ENCODE measurements at places on chromosomes 3 and 15.

- no peak for DNase-seq
Measured at GRCh38 chr15:88779944-88780343, 23.3 kb upstream of the ACAN start.

DNA sequence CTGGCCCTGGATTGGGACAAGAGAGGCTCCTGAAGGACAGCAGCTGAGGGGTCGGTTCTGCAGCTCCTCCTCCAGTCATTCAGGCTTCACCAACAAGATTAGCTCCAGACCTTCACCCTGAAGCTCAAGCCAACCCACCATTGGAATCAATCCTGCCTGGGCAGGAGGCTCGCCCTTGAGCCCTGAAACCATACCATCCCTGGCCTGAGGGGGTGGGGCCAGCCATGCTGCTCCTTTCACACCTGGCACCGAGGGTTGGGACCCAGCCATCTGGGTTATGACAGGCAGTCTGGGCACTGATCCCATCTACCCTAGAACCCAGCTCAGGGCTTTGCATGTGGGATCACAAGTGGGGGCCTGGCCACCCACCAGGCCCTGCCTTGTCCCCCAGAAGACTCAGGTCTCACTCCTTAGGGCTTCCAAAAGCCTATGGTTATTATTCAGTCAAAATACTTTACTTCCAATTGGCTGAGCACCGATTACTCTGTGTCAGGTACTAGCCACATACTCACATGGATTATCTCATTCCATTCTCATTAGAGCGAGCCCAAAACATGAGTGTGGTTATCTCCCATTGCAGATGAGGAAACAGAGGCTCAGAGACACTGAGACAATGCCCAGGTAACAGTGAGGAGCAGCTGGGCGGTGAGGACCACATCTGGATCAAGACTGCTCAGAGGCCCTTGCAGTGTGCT, 3.1 kb downstream of the ABHD14B start:
- no peak for DNase-seq

DNA sequence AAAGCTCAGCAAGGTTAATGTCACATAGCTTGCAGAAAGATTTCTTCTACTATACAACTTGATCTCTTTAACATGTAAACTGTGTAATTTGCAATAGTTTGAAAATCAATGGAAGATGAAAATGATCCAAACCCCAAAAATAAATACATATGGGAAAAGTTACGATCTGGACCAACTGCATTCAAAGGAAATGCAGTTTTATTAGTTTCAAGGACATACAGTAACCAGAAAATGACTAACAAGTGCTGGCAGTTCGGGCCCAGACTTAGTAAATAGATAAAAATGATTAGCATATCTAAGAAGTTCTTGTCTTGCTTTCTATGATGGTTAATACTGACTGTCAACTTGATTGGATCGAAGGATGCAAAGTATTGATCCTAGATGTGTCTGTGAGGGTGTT, 37.3 kb upstream of the LEKR1 start:
- no peak for DNase-seq

DNA sequence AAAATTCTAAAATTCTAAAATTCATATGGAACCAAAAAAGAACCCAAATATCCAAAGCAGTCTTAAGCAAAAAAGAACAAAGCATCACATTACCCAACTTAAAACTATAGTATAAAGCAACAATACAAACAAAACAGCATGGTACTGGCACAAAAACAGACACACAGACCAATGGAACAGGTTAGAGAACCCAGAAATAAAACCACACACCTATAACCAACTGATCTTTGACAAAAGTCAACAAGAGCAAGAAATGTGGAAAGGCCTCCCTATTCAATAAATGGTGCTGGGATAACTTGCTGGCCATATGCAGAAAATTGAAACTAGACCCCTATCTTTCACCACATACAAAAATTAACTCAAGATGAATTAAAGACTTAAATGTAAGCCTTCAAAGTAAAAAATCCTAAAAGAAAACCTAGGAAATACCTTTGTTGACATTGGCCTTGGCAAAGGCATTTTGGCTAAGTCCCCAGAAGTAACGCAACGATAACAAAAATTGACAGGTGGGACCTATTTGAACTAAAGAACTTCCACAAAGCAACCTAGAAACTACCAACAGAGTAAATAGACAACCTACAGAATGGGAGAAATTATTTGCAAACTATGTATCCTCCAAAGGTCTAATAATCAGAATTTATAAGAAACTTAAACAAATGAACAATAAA, 56.9 kb downstream of the TTBK2 start:
- no peak for DNase-seq

DNA sequence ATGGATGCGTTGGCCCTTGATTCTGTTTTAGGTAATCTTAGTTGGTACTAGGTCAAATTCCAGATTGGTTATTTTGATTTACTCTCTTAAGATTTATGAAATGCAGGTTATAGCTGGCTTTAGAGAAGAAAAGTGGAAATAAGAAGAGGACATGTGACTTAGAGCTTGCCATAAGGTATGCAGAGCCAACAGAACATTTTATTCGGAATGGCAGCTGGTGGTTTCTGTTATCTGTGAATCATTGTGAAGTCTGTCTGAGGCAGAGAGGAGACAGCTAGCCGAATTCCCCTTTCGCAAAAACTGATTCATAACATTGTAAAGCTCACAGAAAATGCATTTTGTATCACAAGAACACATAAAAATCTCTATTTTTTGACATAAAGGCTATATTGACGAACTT, 82.1 kb downstream of the FILIP1L start:
- DNase-seq, result peak; percentile 12

DNA sequence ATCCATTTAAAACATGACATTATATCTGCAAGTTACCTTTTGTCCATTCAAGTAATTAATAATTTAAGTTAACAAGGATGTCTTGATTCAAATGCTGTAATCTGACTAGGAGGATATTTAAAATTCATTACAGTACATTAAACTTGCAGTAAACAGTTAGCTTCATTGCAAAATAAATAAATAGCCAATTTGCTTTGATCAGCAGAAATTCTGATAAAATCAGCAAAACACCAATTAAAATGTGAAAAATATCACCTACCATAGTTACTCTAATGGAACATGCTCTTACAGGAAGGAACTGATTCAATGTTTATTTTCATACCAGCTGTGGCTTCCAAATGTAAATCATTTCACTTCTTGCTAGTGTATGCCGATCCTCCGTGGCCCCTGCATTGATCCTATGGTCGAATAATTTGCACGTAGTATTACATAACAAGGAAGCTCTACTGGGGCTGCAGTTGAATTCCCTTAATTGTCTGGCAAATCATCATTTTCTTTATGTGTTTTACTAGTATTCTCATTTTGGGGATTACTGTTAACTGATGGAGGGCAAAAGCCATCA, 150.7 kb downstream of the FOXB1 start:
- peak; percentile 54 for DNase-seq

DNA sequence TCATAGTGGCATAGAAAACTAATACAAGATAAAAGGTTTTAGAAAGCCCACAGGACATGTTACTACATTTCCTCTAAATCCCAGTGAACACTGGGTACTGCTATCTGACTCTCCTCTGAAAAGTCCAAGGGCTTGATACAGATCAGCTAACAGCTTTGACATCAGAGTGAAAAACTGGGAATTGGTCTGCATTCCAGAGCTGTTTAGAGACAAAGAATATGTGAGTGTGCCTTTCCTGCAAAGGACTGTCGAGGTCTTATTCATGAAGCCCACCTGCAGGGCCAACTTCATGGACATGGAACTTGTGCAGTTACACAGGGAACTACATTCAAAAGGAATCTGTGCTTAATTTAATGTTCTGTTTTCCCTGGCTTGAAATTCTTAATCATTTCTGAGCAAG, 5.2 kb upstream of the TMCO5A start:
- no peak for DNase-seq

DNA sequence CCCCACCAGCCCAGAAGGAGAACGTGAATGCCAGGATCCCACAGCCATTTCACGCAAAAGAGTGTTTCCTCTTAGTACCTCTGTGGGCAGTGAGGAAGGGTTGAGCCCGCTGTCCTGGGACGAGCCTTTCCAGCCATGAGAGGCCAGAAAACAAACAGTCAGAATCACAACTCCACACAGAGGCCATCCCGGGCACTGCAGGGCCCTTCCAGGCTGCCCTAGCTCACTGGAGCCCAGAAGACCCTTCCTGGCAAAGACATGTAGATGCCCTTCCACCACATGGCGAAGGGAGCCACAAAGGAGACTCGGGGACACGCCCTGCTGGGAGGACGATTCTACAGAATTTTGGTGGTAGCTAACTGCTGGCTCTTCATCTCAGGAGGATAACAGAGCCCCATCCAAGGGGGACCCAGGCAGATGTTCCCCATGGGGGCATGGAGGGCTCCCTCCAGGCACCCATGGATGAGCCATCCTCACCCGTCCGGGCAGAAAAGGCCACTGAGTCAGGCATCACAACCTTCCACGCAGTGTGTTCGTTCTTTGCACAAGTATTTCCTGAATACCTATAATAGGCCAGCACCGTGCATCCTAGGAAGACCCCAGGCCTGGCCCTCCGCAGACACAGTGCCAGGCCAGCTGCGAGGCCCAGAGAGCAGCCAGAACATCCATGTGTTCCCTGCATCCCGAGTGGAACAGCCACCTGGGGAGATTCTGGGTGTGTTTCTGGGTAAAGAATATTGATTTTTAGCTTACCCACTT, 47.2 kb downstream of the SLC12A8 start:
- DNase-seq, result no peak

DNA sequence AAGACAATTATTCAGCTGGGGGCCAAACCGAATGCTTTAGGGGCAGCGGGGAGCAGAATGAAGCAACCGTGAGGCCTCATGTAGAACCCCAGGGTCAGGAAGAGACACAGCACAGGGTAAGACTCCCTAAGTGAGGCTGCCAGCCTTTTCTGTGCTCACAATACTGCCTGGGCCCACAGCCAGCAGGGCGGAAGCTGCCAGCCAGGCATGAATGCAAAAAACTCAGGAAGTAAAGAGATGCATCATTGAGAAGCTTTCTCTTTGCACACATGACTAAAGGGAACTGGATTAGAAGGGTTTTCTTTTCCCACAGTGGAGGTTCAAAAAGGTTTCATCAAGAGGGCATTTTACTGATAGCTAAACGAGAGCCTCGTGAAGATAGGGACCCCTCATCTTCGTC, 33.3 kb downstream of the CA12 start:
- no peak for DNase-seq

GRCh38 chr3:139302801-139303113, 41.1 kb upstream of the MRPS22 start:
- no peak for DNase-seq

- no peak for DNase-seq
Measured at GRCh38 chr3:56806407-56806806, 4.7 kb upstream of the ARHGEF3 start.

GRCh38 chr3:62926494-62926893, 51.3 kb upstream of the CADPS start:
- no peak for DNase-seq

GRCh38 chr3:195258449-195259153, 12.4 kb downstream of the XXYLT1 start:
- no peak for DNase-seq

DNA sequence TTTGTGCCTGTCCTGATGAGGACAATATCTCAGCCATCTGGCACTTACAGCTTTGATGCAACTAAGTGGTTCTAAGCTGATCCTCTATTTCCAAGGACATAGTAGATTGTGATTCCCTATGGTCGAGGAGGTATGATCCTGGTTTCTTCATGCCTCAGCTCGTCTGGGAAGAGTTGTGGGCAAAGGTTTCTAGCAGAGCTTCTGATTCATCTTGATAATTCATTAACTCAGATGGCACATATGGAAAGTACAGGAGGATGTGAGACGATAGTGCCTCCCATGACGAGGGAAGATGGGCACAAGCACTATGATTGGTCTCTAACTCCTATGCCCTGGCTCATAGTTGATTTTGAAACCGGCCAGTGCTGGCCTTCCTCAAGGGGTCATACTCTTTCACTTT, 334.2 kb upstream of the SEMA6D start:
- DNase-seq, result no peak

DNA sequence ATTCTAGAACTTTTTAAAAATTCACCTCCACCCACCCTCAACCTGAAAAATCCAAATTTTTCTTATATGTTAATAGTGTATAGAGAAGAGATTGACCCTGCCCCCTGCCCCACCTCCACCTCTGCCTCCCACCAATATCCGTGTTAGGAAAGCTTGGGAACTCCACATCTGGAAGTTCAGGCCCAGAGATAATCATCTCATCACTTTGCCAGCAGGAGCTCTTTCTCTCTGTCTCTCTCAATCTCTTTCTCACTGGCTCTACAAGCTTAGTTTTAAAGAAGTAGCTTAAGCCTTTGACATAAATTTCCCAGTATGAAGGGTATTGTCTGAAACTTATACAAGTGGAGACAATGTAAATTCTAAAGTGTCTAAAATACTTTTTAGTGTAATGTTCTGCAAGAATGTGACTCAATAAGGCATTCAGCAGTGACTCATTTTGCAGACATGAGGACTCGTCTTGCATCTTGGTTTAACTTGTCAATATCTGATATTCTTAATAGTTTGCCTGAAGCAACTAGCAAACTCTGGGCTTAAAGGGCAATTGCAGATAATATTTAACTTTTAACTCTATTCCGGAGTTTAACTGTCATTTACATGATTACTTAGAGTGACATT, 299.8 kb upstream of the EPHA3 start:
- DNase-seq, result no peak

DNA sequence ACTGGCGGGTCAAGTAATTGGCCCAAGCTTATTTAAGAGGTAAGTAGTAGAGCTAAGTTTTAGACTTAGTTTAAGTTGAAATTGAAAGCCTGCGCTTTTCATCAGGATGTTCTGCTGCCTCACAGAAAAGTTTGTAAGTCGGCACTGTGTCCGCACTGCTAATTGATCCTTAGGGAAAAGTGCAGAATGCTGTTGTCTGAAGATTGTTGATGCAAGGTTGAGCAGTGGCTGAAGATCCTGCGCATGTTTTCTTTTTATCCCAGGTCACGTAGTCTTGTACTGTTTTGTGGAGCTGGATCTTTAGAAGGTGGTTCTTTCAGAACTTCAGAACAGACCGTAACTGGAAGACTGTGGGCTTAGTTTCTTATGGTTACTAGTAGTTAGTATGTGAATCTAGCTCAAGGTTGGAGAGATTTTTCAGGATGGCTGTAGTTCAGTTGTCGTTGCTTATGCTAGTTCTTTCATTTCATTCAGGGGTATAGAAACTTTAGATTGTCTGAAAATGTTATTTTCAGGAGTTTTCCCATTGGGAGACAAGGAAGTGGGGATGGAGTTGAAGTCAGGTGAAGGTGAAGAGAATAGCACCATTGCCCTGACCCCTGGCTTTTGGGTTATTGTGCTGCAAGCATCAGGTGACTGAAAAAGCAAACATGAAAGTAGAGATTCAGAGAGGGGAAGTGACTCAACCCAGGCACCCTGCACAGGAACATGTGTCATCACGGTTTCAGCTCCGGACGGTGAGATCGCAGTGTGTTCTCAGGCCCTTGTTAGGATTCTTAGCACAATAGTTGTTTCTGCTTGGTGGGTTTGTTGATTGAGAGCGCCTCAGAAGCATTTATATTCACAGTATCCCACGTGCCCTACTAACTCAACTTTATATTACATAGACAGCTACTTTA, 32.8 kb downstream of the AKAP13 start:
- peak; percentile 94 for DNase-seq

- DNase-seq, result no peak
Measured at GRCh38 chr15:31498756-31499155, 172.1 kb downstream of the KLF13 start.

Measured in activated CD4-positive, alpha-beta T cell treated with anti-CD3 and anti-CD28 coated beads, Interleukin-2, amount 50 U/mL, for 16 hours (primary cell).